ENCODE measurements at places on chromosomes 3 and 15.

GRCh38 chr3:172595664-172596393 lies 72.6 kb upstream of the TNFSF10 start:
- DNase-seq = no peak

DNA sequence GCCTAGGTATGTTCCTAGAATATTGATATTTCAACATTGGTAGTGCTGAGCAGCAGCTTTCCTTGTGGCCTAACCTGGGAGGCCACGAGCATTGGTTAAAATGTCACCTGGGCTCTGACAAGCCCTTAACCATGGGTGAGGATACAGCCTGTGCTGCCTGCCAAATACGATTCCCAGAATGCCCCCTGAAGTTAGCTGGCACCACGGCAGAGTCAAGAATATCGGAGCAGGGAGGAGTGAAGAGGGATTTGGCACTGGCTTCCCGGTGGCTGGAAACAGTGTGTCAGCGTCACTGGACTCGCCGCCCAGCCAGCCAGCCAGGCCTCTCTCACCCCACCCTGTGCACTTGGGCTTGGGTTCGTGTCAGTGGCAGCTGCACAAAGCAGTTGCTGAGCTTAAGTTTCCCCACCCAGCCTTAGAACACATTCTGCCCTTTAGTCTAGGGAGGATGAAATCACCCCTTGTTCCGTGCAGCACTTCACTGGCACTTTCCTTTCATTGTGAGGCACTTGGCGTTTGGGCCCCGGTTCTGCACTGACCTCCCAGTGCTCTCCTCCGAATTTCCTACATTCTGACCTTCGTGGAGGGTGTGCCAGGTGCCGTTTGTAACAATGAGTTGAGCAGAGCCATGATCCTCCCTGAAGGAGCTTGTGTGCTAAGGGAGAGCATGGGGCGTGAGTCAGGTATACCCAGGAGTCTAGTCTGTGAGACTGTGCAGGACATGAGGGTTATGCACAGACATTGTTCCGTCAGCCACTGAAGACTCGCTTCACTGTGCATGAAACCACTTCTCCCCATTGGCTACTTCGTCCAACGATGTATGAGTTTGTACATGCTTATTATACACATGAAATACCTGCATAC lies 152.8 kb upstream of the BHLHE40 start:
- no peak for DNase-seq

DNA sequence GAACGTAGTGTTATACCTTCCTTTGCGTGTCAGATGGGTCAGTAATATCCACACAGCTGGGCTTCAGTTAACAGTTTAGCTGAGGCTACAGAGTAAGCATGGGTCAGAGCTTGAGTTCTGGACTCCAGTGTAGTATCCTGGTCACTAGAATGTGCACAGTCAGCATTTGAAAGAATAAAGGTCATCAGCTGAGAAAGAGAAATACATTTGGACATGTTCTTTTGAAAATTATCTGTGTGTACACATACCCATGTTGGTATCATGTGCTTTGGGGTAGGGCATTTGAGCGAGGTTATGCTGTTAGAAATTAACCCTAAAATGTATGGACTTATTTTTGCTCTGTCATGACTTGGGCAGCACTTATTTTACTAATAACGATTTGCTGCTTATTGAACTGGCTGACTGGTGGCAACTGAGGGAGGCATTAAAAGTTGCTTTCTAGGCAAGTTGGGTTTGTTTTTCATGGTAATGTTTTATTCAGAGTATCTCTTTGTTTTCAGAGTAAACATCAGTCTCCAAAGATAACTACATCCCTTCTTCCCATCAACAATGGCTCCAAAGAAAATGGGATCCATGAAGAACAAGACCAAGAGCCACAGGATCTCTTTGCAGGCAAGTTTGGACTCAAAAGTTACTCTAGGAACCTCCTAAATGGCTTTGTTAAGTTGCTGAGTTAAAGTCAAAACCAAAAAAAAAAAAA lies 16.4 kb downstream of the SNX1 start:
- no peak for DNase-seq

DNA sequence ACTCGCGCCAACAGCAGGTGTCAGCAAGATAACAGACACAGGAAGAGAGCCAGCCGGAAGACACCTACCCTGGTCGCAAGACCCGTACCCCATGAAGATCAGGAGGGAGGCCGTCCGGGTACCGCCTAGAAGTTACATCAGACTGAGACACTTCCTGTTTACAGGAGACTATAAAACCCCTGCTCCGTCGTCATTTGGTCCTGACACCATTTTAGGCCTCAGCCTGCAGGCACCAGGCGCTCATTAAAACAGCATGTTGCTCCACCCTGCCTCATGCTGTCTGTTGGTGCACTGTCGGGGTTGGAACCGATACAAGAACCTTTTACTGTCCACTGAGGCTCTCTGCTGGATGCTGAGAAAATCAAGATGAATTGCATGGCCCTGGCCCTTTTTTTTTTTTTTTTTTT lies 15.6 kb upstream of the PRTG start:
- no peak for DNase-seq

GRCh38 chr15:89178307-89178977 lies 42.9 kb downstream of the RLBP1 start:
- DNase-seq = no peak

DNA sequence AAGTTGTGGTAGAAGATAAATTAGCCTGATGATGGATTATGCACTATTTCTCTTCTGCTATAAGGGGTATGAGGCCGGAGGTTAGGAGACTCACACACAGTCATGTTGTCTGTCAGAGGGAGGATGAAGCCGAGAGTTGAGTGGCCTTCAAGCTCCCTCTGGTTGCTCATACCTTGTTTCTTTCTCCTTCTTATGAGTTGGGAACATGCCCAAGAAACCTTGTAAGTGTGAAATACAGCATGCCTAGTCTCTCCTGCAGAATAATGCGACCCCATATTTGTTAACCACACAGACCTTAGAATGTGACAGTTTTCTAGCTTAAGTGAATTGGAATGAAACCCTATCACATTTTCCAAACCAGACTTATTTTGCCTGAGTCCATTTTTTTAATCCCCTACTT lies 366.7 kb downstream of the PTPRG start:
- no peak for DNase-seq

- no peak for DNase-seq
These were observed 5.0 kb downstream of the PTH1R start for GRCh38 chr3:46882377-46883053.

DNA sequence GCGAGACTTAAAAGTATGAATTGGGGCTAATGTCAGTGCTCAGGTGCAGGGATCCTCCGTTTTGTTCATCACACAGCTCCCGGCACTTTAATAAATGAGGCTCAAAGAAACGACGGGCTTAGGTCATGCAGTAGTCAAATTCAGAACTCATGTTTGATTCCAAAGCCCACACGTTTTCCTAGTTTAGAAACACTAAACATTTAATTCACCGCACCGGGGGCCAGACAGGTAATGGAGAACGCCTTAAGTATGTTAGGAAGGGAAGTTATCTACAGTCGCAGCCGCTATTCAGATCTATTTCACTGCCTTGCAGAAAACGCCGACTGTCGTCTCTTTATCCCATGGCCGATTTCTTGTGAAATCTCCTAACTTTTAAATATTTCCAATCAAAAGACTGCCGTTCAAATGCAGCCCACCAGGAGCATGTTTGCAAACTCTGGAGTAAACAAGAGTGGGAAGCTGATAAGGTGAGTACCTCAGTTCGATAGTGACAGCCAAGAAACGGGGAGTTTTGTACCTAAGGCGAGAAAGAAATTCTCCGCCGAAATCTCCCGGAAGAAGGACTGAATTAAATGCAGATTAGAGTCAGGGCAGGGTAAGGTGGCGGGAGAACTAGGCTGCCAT lies 569 bp downstream of the HIGD2B start:
- DNase-seq = no peak

DNA sequence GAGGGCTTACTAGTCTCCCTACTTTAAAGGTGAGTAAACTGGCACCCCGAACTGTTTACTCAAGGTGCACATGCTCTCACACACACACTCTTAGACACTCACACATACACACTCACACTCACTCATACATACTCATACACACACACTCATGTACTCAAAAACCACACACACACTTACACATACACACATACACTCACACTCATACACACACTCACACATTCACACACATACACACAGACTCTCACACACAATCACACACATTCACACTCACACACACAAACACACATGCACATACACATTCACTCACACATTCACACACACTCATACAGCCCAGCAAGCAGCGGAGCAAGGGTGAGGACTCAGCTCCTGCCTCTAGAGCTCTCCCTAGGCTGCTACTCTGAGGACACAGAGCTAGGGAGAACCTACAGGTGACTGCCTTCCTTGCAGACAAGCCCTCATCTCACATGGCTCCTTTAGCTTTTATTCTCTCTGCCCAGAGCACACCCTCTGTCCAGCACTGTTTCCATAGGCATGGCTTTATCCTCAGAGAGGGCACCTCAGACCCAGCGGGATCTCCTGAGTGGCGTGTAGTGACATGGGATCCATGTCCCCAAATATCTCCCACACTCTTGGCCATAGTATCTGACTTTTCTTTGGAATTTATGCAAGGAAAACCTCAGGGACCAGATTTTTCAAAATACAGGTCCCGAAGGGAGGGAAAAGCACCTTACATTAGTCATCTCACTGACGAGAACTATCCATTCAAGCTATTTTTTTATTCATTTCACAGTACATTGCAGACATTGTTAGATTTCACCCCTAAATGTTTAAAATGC lies 26.2 kb upstream of the ATG7 start:
- no peak for DNase-seq

DNA sequence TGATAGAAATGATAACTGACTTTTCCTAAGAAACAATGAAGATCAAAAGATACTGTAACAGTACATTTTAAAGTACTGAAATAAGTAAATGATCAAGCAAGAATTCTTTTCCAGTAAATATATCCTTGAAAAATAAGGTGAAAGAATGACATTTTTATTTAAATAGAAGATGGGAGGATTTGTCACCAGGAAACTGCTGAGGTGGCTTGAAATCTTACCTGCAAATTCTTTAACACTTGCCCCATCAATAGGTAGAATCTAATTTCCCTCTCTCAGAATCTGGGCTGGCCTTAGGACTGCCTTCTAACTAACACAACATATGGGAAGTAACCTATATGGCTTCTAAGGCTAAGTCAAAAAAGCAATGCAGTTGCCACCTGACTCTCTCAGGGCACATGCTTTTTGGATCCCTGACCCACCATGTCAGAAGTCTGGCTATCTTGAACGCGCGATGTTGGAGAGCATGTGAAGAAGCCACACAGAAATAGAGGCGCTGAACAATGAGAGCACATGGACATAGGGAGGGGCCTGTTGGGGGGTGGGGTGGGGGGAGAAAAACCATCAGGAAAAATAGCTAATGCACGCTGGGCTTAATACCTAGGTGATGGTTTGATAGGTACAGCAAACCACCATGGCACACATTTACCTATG lies 11.5 kb downstream of the ACSBG1 start:
- no peak for DNase-seq

DNA sequence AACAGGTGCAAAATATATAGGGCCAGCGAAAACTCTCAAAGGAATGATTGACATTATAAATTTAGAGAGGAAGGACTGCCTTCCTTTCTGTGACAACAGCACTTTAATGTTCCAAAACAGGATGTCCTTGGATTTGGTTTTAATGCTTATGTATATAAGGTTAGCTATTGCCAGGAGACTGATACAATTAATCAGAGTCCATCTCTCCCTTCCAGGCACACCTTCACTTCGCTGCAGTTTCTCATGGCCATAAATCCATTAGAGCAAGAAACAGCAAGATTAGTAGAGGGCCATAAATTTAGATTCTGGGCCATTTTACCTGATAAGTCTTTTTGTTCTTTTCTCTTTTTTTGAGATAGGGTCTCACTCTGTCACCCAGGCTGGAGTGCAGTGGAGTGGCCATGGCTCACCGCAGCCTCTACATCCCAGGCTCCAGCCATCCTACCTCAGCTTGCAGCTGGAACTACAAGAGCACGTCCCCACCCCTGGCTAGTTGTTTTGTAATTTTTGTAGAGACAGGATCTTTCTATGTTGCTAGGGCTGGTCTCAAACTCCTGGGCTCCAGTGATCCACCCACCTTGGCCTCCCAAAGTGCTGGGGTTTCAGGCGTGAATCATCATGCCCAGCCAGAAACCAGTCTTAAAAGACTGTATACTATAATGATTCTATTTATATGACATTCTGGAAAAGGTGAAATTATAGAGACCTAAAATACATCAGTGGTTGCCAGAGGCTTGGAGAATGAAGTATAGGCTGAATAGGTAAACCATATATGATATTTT lies 15.7 kb upstream of the TFRC start:
- DNase-seq = no peak

DNA sequence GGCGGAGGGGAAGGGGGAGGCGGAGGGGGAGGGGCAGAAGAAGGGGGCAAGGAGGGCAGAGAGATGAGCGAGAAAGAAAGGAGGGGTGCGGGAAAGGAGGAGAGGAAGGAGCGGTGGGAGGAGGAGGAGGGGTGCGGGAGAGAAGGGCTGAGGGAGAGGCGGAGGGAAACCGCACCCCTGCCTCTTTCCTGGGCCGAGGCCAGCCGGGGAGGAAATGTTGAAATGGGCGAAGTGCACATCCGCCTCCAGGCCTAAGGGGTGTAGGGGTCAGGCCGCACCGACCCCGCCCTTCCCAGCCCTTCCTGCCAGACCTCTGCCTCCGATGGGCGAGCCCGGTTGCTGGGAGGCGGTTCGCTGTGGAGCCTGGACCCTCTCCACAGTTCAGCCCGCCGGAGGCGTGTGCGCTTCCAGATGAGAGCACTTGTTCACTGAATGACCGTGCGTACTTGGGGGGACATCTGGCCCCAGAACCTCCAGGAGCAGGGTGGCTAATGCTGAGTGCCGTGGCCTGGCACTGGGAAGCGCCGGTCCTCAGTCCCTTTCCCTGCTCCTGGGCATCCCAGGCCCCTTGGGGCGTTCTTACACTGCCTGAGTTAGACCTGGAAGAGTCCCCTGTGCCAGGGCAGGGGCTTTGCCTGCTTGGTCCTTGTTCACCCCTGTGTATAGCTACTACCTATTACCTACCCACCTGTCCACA lies 110.3 kb upstream of the KLF13 start:
- DNase-seq = peak; percentile 37

DNA sequence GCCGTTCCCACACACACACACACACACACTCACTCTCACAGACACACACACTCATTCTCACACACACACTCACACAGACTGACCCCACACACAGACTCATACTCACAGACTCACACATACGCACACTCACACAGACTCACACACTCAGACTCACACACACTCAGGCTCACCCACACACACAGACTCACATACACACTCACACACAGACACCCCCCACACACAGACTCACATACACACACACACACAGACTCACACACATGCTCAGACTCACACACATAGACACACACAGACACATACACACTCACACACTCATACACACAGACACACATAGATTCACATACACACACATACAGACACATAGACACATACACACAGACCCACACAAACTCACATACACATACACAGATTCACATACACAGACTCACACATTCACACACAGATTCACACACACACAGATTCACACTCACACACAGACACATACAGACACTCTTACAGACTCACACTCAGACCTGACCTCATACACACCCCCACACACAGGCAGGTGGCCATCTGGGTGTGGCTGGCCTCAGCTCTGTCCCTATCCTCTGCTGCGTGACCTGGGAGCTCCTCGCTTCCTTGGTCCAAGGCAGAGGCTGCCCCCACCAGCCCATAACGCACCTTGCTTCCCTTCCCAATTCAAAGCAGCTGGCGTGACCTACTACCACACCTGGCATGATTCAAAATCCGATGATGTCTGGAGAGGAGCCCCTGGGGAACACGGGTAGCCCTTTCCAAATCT lies 1.9 kb downstream of the C3orf22 start:
- no peak for DNase-seq

GRCh38 chr3:127442506-127442905 lies 148.0 kb downstream of the TPRA1 start:
- DNase-seq = no peak

Measured in activated T-helper 1 cell treated with Interleukin-2 at 50 U/mL for 16 hours (primary cell).